ENCODE measurements at places on chromosomes 7 and 10.

- no peak for DNase-seq
Observed at GRCh38 chr7:95391761-95392160, 4.4 kb downstream of the PON3 start.

DNA sequence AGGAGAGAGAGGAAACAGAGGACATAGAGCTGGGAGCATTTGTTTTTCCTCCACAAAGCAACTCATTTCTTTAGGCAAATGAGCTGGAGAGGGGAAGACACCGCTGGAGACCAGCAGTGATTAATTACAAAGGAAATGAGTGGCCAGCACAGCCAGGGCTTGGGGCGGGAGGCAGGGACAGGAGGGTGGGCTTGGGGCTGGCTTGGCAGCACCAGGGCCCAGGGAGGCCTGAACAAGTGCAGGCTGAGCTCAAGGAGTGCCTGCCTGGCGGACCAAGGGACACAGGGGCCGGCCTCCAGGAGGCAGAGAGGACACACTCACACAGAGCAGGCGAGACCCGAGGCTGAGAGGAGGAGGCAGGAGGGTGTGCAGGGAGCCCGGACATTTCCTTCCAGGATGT lies 149.0 kb upstream of the UNC5B start:
- no peak for DNase-seq

- DNase-seq = no peak
Observed at GRCh38 chr10:122257041-122257440, 14.1 kb upstream of the BTBD16 start.

DNA sequence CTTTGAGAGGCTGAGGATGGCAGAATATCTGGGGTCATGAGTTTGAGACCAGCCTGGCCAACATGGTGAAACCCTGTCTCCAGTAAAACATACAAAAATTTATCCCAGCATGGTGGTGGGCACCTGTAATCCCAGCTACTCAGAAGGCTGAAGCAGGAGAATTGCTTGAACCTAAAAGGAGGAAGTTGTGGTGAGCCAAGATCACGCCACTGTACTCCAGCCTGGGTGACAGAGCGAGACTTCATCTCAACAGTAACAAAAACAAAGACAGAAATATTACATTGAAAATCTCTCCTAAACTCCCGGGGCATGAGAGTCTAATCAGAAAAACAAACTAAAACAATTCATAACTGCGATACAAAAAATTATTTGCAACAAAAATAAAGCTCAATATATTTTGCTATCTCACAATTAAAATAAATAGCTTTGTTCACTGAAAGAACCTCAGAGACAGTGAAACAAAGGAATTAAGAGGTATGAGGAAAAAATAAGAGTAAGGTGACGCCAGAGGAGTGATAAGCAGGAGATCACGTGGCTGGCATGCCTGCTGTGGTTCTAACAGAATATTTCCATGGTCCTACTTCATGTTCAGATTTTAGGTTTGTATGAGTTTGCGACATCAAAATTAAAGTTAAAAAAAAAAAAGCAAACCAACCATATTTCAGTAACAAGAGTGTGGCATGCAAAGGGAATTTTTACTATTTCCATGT lies 527.7 kb upstream of the POM121L12 start:
- no peak for DNase-seq

DNA sequence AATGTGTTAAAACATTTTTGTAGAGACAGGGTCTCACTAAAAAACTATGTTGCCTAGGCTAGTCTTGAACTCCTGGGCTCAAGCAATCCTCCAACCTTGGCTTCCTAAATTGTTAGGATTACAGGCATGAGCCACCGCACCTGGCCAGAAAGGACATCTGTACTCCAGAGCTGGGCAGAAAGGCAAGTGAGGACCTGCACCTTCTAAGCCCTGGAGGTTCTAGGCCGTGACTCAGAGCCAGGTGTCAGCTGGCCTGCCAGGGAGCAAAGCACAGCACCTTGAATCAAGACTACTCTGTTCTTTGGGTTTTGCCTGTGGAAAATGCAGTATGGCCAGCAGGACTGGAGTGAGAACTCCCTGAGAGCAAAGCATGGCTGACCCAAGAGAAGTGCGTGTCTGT lies 396.5 kb downstream of the ADRA2A start:
- no peak for DNase-seq

DNA sequence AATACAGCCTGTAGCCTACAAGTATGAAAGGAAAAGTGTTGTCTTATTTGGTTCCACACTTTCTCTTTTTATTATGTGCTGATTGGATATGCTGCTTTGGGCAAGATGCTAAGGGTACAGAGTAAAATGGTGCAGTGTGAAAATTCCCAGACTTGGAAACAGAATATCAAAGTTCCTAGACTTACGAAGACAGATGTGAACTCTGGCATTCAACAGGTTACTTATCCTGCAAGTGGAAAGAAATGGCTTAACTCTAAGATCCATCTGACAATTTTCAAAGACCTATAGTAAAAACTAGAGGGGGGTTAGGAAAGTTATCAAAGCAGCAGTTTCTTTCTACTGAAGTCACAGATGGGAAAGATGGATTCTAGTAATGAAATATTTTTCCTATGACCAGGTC lies 24.1 kb downstream of the CUTC start:
- DNase-seq = no peak

- DNase-seq = peak; percentile 12
Observed at GRCh38 chr7:1707756-1708595, 37.9 kb downstream of the ELFN1 start.

DNA sequence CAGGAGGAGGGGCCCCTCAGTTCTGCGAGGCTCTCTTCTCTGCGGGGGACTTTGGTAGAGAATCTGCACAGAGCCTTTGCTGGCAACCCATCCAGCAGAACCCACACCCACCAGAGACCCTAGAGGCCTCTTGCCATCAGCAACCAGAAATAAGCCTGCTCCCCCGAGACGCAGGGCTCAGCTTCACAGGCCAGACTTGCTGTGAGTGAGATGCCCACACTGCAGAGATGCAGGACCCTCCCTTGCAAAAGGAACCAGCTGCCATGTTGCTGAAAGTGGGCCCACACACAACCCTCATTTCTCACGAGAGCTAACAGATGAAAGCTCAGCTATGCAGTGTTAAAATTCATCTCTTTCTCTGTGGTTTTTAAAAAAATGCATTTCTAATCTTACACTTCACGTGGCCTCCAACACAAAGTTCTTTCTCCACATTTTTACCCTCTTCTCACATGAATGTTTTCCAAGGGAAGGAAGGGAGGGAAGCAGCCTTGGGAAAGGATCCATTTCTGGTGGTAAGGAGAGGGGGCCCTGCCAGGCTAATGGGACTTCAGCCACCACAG lies 171.6 kb downstream of the CCDC3 start:
- DNase-seq = no peak

GRCh38 chr7:55124989-55125875 lies 106.4 kb downstream of the EGFR start:
- DNase-seq = no peak
